ENCODE measurements at places on chromosomes 7 and 10.
A peak's percentile ranks its signal among the peaks of the same experiment; 100 is the strongest.

- no peak for DNase-seq
These were observed 136.9 kb downstream of the MBL2 start for GRCh38 chr10:52635651-52636050.

DNA sequence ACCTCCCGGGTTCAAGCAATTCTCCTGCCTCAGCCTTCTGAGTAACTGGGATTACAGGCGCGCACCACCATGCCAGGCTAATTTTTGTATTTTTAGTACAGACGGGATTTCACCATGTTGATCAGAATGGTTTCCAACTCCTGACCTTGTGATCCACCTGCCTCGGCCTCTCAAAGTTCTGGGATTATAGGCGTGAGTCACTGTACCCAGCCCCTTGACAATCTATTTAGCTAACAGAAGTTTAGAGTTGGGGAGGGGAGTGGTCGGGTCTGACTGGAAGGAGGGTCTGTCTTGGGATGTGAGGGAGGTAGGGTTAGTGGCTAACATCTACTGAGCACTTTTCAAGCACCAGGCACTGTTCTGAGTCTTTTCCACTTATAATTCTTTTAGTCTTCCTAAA lies 27.0 kb upstream of the ZCCHC24 start:
- DNase-seq = no peak

DNA sequence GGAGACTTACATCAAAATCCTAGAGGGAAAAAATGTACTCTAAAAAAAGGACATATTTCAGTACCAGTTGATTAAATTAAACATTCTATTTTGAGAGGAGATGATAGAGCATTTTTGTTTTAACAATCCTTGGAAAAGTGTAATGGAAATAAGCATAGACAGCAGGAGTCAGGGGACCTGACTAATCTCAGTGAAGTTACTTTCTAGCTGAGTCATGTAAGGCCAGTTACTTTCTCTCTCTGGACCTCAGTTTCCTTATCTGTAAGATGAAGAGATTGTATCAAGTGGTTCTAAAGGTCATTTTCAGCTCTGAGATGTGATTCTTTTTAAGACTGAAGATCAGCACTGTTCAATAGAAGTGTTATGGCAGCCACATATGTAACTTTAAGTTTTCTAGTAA lies 44.1 kb downstream of the VTI1A start:
- no peak for DNase-seq

DNA sequence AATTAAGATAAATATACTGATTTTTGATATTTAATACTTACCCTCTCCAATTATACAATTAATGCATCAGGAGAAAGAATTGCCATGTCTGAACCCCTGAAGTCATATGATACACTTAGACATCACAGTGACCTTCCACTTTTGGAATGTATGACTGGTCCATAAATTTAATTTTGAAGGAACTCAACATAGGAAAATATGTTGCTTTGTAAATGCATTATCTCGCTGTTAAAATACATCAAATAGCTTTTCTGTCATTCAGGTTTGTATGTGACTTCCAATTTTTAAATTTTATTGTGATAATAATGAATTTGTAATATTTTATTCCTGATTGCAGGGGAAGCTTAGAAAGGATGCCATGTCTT lies 631.9 kb upstream of the ANKRD30A start:
- DNase-seq = no peak

- DNase-seq = no peak
These were observed 47.2 kb downstream of the DNAJC12 start for GRCh38 chr10:67790534-67791408.

DNA sequence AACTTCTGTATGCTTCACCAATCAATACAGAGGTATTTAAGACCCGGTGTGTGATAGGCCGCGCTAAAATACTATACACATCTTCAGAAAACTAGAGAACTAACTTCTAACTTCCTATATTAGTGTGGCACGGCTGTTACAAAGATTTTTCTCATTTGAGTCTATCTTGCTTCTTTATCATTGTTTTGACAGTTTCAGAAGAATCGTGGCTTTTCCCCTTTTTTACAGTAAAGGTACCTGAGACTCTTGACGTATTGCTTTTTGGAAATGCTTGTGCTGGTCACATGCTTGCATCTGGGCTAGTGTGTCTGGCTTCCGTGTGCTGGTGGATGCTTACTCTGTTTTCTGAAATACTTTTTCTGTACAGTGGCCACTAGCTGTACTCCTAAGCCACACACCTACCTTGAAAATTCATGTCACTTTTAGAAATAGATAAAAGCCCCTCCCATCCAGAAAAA lies 12.7 kb downstream of the IKZF1 start:
- DNase-seq = no peak

GRCh38 chr10:98950106-98950505 lies 285.5 kb downstream of the HPSE2 start:
- no peak for DNase-seq

DNA sequence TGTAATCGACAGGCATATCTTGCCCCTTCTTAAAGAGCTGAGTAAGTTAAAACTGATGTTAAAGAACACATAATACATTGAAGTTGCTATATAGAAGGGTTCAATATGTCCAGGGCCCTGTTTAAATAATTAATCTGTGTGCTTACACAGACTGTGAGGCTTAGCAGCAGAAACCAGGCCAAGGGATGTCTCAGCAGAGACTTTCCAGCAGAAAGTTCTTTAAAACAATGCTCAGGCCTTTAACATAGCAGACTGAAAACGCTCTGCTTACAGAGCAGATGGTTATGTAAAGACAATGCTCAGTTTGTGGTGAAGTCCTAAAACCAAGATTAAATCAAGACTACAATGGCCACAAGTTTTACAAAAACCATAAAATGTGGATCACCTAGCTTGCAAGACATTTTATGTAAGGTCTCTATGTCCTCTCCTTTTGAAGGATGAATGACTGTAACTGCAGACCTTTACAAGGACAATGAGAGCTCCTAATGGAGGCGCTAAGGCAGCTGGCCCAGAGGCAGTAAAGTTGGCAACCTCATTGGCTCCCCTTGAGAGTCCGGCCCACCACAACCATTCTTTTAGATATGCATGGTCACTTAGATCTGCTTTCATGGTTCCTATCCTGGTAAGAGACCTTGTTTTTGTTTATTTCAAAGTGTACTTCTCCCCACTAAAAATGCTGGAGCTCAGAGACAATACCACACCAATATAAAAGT lies 56.3 kb downstream of the FZD1 start:
- DNase-seq = no peak

DNA sequence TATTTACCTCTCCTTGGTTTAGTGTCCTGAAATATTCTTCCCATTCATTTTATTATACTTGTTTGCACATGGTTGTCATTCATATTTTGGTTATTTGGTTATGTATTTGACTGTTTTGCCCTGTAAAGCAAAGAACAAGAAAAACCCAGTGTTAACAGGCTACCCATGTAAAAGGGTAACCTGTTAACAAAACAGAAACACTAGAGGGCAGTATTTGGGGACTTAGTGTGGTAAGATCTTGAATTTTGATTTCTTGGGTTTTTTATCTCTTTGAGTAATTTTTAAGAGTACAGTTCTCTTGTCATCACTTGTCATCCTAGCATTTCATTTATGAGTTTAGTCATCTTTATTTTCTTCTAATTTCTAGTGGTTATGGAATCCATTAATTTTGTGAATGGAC lies 51.3 kb downstream of the POLL start:
- DNase-seq = no peak

GRCh38 chr7:138658889-138659288 lies 42.3 kb downstream of the SVOPL start:
- no peak for DNase-seq

DNA sequence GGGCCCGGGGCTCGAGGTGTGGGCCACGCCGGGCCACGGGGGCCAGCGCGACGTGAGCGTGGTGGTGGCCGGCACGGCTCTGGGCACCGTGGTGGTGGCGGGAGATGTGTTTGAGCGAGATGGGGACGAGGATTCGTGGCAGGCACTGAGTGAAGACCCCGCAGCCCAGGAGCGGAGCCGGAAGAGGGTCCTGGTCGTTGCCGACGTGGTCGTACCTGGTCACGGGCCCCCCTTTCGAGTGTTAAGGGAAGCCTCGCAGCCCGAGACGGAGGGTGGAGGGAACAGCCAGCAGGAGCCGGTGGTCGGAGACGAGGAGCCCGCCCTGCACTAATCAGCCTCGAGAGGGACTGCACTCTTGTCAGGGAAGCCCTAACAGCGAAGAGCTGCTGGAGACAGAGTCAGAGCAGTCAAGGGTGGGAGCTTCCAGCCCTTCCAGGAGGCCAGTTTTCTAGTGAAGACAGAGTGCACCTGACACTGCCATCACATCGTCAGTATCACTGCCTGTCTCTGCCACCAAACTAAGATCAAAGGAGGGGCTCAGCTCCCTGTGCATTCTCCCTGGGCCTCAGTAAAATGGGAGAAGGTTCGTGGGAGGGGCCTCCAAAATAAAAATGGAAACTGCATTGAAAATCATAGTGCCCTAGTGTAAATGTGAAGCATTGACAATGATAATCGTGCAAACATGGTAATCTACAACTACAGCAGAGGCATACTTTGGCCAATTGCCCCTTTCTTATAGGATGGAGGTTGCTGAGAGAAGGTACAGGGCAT lies 1.3 kb downstream of the MBLAC1 start:
- peak; percentile 38 for DNase-seq

DNA sequence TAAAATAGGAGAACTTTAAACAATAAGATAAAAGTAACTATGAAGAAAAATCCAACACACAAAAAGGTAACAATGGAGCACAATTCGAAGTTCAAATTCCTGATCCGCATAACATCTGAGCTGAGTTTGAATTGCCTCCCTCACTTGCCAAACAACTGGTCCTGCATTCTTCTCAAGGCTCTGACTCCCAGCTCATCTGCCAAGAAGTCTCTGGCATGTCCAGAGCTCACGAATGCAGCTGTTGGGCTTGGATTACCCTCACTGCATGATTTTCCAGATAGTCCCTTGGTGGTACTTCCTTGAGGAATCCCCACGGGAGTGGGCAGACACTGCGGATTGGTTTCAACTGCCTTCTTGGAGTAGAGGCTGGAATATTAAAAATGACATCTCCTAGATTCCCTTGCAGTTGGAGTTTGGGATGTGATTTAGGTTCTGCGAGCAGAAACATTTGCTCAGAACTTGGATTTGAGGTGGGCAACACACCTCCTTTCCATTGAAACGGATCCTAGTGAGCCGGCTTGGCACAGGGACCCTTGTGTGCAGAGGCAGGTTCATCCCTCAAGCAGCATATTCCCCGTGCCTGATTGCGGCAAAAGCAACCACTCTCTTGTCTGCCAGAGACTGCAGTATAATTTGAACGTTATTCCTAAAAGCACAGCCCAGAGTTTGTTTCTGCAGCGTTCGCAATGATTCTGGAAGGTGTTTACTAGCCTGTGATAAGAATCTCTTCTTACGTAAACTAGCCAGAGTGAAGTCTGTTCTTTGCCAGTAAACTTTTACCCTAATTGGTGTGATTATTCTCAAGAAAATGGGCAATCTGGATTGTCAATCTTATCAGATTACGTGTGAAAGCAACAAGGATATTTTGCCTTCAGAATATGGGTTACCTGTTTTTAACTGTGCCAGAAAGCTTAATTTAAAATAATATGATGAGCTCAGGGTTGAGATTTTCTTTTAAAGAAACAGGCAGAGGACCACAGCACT lies 23.4 kb upstream of the PRKCQ start:
- DNase-seq = no peak

- peak; percentile 50 for DNase-seq
These were observed 99.6 kb upstream of the DIP2C start for GRCh38 chr10:788796-789748.

GRCh38 chr7:98852826-98853225 lies 17.0 kb downstream of the TMEM130 start:
- no peak for DNase-seq

DNA sequence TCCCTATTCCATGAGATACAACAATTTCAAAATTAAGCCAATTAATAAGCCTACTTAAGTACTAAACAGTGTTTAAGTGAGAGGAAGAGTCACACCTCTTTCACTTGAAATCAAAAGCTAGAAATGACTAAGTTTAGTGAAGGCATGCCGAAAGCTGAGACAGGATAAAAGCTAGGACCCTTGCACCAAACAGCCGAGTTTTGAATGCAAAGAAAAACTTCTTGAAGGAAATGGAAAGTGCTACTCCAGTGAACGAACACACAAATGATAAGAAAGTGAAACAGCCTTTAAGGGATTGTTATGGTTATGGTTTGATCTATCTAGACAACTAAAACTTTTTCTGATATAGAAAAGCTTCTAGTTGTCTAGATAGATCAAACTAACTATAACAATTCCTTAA lies 135.4 kb upstream of the KMT2E start:
- DNase-seq = no peak

GRCh38 chr10:28676326-28676967 lies 874 bp upstream of the BAMBI start:
- DNase-seq = peak; percentile 23

DNA sequence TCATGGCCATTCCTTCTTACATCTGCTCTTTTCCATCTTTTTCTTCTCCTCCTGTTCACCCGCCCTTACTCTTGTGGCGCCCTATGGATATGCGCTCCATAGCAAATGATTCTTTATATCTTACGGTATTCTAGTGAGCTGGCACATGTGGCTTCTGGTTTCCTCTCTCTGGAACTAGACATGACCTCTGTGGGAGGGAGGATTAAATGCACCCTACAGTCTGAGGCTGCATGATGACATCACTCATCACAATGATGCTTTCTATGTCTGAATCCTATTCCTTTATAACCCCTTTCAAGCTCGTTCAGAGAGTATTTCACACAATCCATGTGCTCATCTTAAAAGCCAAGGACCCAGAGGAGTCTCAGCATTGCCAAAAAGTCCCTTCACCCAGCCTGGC lies 153.3 kb downstream of the EGFR start:
- no peak for DNase-seq

DNA sequence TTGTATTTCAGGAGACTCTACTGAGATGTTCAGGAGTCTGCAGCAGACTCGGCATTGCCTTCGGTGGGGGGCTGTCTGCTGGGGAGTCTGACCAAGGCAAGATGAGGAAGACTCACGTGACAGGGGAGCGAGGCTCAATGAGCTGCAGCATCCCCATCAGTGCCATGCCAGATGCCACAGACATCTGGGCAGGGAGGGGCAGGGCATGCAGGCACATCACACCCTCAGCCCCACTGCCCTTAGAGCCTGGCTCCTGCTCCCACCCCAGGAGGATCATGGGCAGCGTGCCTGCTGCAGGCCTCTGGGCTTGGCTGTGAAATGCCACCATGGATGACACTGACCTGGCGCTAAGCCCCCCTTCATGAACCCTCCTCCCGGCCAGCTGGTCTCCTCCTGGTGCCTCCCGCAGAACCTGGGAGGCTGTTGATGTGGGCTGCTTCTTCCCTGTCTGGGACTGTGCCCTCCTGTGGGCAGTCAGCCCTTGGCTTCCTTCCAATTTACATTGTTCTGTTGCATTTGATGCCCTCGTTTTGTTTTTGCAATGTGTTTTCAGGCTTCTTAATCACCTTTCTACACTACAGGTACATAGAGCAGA lies 235.0 kb downstream of the PAXIP1 start:
- no peak for DNase-seq

DNA sequence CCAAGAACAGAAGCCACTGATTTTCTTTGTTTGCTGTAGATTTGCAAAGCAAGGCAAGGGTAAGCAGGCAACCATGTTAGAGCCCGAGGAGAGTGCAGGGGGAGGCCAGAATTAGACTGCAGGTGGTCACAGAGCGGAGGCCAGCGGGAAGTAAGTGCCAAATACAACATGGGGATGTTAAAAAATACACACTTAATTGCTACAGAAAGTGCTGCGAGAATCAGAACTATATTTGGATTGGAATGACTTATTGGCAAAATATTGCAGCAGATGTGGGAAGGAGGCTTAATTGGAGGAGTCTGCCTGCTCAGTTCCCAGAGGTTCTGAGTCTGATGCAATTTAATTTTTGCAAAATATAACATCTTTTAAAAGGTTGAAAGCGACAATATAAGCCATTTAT lies 49.7 kb upstream of the ADCY1 start:
- no peak for DNase-seq
